Stimulated activated CD4-positive, alpha-beta T cell treated with anti-CD3 and anti-CD28 coated beads, Interleukin-15, amount 100 ng/mL, for 48 hours (primary cell): ENCODE measurements at places on chromosomes 5 and 9.
A peak's percentile ranks its signal among the peaks of the same experiment; 100 is the strongest.

GRCh38 chr5:9231842-9232241, 314.0 kb downstream of the SEMA5A start:
- DNase-seq = no peak

- DNase-seq = no peak
Measured at GRCh38 chr9:138049779-138050471, 172.3 kb downstream of the CACNA1B start.

- peak; percentile 96 for DNase-seq
Measured at GRCh38 chr9:98255578-98256296, at the start of gene TBC1D2. Gene TBC1D2, minus strand, starts transcription at chr9:98255649. Its CDS starts 108 bp downstream, at chr9:98255541.

DNA sequence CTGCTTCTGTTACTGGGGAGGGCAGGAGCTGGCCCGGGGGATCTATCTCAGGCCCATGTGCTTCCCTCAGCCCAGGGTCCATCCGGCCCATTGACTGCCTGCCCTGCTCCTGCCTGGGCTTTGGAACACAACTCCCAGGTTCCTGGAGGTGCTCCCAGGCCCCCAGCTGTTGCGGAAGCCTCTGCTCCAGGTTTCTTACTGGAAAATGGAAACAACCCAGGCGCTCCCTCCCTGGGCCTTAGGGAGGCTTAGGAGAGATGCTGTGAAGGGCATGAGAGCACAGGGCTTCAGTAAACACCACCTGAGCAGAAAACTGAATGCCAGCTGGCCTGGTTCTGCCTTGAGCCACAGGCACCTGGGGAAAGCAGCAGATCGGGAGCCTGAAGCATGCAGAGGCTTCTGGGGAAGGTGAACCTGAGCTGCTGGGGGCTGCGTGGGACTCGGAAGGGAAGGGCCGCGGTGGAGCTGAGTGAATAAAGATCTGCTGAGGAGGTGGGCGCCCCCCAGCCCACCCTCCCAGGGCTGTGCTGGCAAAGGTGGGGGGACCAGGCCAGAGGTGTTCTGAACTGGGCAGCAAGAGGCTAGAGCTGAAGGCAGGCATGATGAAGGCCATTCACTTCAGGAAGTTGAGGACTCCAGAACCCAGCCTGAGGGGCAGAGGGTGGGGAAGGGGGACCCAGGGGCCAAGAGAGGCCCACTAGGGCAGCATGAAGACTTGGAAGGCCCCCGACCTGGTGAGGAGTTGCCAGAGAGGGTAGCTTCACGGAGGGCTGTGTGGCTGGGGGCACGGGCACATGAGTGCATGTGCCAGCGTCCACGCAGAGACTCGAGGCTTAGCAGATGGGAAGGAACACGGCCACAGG, 64.8 kb downstream of the SHB start:
- no peak for DNase-seq

- DNase-seq = no peak
Measured at GRCh38 chr9:105103776-105104175, 140.7 kb upstream of the SLC44A1 start.

- no peak for DNase-seq
Measured at GRCh38 chr5:147340941-147341340, 106.1 kb downstream of the STK32A start.

- DNase-seq = no peak
Measured at GRCh38 chr9:117411547-117411946, 3.3 kb downstream of the ASTN2 start.

DNA sequence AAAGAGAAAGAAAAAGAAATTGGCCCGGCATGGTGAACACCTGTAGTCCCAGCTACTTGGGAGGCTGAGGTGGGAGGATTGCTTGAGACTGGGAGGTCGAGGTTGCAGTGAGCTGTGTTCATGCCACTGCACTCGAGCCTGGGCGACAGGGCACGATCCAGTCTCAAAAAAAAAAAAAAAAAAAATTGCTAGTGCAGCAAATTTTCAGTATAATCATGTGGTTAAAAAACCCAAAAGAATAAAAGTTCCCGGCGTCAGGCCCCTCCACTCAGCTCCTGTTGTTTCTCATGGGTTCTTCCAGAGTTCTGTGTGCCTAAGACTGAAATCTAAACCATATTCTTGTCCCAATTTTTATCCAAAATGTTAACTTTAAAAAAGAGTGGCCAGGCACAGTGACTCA, 49.1 kb downstream of the WNK2 start:
- DNase-seq = no peak

GRCh38 chr9:36922548-36922947, 111.5 kb downstream of the PAX5 start:
- DNase-seq = no peak

DNA sequence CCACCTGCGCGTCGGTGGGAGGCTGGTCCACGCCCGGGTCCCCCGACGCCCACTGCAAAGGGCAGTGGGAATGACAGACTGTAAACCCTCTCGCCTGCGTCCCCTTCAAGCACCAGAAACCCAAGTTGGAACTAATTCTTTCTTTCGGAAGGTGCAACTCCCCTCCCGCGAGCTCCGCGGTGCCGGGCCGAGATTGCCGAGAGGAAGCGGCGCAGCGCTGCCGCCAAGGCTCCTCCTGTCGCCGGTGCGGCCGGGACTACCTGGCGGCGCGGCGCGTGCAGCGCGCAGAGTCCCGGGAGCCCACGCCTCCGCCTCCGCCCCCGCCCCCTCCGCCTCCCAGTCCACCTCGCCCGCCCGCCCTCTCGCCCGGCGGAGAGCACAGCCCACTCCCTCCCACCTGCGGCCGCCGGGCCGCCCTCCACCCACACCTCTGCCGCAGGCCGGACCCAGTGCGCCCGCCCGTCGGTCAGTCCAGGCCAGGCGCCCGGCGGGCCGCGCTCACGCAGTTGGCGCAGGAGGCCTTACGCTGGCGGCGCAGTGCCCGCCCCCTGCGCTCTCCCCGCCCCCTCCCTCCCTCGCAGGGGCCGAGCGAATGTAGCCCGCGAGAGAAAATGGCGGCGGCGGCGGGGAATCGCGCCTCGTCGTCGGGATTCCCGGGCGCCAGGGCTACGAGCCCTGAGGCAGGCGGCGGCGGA, at the start of gene MAP3K1:
MAP3K1 (plus strand) TSS at position 587 of the 695 bp plus-strand sequence; CDS start at position 612, 25 bp downstream.
- peak; percentile 68 for DNase-seq

DNA sequence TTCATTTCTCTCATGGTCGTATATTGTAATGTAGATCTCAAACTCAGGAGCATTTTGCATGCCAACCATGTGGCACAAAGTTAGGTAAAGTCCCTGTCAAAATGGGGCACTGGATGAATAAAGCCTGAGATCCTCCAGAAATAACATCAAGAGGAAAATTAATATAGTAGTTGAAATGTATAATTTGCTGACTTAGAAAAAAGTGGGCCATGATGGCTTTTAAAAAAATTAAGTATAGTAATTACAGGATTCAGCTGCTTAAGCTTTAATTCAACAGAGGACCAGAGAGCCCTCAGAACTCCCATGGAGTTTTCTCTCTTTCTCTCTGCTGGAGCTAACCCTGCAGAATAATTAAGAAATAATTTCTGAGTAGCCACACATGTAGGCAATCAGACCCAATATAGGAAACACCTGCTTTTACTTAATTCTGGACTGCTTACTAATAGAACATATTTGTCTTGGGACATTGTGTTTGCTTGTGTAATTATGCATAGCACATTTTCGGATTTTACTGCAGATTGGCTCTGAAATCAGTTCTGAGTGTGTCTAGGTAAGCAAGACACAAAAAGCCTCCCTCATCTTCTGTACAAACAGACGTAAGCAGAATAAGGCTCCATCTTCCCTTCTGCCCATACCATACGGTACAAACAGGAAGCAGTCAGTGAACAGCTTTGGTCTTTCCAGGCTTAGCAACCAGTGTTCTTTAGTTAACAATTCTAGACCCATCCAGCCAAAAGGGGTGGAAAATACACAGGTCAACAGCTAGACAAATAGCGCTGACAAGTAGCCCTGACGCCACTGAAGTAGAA, 26.5 kb upstream of the PCSK1 start:
- no peak for DNase-seq

GRCh38 chr9:126628146-126628545, 14.4 kb downstream of the LMX1B start:
- no peak for DNase-seq

DNA sequence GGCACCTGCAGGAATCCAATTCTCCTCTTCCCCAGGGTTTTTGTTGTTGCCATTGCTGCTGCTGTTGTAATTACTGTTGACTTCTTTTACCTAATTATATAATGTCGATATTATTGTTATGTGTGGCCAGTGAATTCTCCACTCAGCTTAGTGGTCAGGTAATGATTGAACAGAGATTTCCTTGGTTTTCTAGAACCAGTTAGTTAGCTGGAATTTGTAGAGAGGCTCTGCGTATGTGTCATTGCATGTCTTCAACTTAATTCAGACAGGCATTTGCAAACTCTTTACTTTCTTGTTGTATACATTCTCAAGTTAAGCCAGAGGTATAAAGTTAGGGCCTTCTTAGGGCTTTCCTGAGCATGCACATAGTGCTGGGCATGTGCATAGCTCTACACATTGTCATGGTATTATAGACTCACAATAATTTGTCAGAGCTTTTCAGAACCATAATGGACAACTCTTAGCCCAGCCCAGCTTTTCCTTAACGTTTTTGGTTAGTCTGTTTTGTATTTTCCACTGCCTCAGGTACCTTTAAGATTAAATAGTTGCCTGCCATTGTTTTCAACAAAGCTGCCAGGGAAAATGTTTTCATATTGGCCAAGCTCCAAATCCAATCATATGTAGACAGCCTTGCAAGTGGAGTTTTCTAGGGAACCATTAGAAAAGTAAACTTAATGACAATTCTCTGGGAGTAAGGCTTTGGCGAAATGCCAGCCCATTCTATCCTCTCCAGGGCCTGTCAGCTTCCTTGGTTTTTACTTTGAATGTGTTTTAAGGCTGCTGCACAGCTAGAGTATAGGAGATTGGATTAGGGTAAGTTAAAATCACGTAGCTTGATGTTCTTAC, 68.1 kb downstream of the UBE2R2 start:
- DNase-seq = no peak

DNA sequence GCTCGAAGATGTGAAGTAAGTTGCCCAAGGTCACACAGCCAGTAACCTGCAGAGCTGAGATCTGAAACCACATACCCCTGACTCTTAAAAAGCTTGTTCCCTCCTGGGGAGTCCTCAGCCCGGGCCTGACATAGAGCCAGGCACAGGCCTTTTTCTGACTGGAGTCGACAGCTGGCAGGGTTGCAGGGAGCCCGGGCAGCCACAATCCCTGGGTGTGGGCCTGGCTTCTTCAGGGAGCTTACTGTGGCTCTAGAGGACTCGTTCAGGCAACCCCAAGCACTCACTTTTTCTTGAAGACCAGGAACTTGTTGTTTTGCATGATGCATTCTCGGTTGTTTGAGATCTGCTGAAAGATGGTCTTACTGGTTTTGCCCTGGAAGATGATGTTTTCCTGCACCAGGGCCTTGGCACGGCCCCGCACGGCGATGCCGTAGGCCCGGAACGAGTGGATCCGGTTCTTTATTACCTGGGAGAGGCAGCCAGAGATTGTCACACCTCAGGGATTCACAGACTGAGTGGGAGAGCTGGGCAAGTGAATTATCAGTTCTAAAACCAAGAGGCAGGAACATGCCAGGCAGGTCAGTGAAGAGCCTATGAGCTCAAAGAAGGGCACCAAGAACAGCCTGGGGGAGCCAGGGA, 30.0 kb downstream of the POLR1E start:
- no peak for DNase-seq

DNA sequence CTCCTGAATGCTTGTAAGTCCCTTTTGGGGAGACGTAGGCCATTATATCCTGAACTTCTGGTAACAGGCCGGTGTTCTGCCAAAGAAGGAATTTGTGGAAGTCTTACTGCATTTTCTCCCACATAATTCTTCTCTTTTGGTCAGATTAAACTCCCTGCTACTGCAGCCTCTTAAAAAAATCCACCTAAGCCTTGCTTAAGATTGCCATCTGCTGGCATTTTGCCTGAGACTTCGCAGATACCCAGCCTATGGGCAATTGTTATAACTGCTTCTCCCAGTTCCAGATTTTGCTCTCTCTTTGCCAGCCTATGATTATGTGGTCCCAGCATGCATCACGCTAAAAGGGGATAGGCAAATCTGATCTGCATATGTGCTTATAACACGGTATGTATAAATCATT, 391.6 kb upstream of the CHD1 start:
- DNase-seq = no peak

GRCh38 chr9:120696551-120697230, 17.6 kb downstream of the MEGF9 start:
- DNase-seq = no peak

DNA sequence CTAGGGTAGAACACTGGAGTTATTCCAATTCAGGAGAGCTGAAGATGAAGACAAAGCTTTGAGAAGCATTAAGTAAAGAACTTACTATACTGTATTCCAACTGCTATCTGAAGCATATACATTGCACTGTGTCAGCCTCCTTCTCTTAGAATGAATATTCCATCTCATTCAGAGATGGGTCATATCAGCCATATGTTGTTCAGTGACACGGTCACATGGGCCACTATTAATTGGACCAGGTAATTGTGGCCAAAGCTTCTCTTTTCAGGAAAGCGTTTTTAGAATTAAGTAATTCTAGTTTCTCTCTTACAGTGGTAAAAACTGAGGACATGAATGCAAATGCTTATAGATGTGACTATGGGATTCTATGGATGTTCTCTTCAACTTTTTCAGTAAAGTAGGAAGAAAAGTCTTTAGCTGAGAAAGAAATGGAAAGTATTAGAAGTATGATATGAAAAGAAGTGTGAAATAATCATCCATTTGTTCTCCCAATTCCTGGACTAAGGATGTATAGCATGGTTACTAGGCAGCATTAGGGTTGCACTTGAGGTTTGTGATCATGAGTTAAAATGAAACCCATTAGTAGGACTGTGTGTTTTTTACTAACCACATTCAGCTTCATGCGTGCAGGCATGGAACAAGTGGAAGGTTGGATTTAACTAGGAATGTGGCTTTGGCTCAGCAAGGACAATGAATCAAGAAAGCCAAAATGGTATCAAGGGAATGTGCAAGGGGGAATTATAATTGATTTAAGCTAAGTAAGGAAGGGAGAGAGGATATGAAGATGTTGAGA, 40.9 kb downstream of the CETN3 start:
- DNase-seq = no peak

DNA sequence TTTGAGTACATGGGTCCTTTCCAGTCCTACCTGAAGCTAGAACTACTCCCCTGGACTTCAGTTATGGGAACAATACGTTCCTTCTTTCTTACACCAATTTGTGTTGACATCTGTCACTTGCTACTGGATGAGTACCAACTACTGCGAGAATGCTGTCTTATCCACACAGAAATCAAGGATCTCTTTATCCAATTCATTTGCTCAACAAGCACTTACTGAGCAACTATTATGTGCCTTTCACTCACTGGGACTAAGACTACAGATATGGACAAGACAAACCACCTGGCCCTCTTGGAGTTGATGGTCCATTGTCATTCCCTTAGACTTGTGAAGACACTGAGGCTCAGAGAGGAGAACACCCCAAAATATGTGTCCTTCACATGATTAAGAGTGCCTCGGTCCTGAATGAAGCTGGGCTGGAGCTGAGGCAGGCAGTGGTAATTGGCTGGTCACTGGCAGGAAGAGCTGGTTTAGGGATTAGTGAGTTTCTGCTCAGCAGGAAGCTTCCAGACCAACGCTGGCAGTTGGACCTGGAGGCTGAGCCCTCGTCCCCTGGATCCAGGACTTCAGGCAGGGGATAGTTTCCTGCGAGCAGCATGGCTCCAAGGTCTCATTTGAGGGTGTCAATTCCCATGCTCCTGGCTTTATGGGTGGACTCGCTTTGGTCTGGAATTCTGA, 8.4 kb upstream of the ARSI start:
- no peak for DNase-seq
